Thymus (tissue), 14 donors: ENCODE measurements at places on chromosomes 3 and 15. TPM values are rescaled to one million over a fixed set of nuclear protein-coding genes. Genes with fewer than 3 reads are reported as not detected.

The HHLA2 gene
- total RNA-seq: 0.24 TPM

The SCN11A gene
- total RNA-seq: 0.38 TPM

The ILDR1 gene
- total RNA-seq: 0.76 TPM

DNA sequence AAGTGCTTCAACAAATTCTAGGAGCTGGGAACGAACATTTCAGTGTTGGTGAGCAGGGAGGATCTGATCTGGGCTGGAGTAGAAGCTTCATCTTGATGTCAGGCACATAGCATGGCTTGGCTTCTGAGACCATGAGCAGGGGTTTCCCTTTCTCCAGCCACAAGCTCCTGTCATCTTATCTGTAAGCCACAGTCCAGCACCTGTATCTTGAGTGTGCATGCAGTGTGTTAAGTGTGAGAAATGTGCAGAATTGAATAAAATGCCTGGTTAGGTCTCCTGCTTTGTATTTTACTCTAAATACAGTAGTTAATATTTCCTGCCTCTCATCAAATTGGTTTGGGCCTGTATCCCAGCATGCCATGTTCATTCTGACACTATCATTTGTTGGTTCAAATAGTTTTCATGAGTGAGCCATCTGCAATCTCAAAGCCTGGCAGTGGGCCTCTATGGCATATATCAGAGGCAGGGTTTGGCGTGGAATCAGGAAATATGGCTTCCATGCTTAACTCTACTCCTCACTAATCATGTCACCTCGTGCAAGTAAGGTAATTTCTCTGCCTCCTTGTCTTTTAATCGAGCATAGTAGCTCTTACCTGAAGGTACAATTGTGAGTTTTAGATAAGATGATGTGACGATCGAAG lies 43.3 kb downstream of the TLNRD1 start:
- DNase-seq: no peak

- DNase-seq: no peak
Observed at GRCh38 chr3:81545572-81545971, 215.9 kb downstream of the GBE1 start.

GRCh38 chr3:86838927-86839326 lies 152.0 kb downstream of the VGLL3 start:
- no peak for DNase-seq

- no peak for DNase-seq
Observed at GRCh38 chr3:166444336-166444735, 607.1 kb upstream of the BCHE start.
